ENCODE measurements at places on chromosomes 4 and X.
A peak's percentile ranks its signal among the peaks of the same experiment; 100 is the strongest.

DNA sequence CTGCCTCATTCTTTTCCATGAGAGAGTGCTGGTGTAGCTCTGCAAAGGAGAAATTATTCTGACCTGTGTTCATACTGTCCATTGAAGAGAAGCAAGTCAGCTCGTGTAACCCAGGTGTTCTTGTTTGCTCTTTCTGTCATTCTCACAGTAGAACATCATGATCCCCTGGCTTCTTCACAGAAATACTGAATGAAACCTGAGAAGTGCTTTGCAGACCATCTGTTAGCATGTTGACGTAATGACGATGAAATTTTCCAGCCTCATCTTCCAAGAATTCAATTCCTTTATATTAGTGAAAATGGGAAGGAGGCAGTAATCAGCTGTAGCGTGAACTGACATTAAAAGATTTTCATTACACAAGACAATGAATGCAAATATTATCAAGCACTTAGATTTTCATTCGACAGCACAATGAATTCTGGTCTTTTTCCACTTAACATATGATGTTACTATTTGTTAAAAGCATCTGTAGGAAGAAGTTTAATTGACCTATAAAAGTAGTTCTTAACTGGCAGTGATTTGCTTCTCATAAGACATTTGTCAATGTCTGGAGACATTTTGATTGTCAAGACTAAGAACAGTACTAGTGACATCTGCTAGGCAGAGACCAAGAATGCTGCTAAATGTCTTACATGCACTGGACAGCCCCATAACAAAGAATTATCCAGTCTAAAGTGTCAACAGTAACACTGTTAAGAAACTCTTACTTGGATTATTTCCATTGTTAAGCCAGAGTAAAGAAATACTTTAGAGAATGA is 246.3 kb downstream of the BANK1 start:
- H3K4me3 ChIP-seq = no peak overlapping the region
- no peak for DNase-seq
- no peaks in the 10 kb centered on the region for H3K36me3 ChIP-seq
- H3K27ac ChIP-seq = no peak overlapping the region
- no peaks in the 10 kb centered on the region for H3K4me1 ChIP-seq
- no peaks in the 10 kb centered on the region for H3K27me3 ChIP-seq

GRCh38 chr4:139749338-139749737 is 83.7 kb downstream of the MGST2 start:
- H3K27ac ChIP-seq = no peak overlapping the region
- H3K36me3 ChIP-seq = no peaks in the 10 kb centered on the region
- DNase-seq = no peak
- no peaks in the 10 kb centered on the region for H3K27me3 ChIP-seq

DNA sequence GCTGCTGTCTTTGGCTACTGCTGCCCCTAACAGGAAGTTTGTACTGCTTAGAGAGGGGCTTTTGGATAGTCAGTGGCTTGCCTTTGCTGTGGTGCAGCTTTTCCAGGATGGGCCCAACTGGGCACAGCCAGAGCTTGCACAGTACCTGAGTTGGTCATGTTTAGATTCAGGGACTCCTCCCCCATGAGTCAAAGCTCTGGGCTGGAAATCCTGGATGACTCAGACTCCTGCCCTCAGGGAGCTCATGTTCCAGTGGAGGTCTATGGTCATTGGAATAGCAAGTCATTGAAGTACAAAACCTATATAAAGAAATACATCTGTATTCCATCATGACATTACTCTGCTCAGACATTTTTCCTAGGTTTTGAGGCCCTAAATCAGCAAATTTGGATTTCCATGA is 66.7 kb upstream of the PJA1 start:
- H3K36me3 ChIP-seq = no peaks in the 10 kb centered on the region
- H3K4me1 ChIP-seq = no peaks in the 10 kb centered on the region
- no peak for DNase-seq
- H3K4me3 ChIP-seq = no peak overlapping the region
- H3K27ac ChIP-seq = no peak overlapping the region
- H3K27me3 ChIP-seq = no peaks in the 10 kb centered on the region

GRCh38 chrX:68675571-68675970 is 28.1 kb downstream of the STARD8 start:
- H3K27ac ChIP-seq = no peak overlapping the region
- no peaks in the 10 kb centered on the region for H3K36me3 ChIP-seq
- H3K4me3 ChIP-seq = no peak overlapping the region

DNA sequence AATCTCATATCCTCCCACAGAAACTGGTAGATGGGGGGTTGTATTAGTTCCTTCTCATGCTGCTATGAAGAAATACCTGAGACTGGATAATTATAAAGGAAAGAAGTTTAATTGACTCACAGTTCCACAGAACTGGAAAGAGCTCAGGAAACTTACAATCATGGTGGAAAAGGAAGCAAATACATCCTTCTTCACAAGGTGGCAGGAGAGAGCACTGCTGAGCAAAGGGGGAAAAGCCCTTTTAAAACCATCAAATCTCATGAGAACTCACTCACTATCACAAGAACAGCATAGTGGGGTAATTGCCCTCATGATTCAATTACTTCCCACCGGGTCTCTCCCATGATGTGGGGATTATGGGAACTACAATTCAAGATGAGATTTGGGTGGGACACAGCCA is 250.5 kb upstream of the GPRIN3 start:
- no peaks in the 10 kb centered on the region for H3K36me3 ChIP-seq
- H3K4me3 ChIP-seq = no peak overlapping the region
- H3K4me1 ChIP-seq = no peaks in the 10 kb centered on the region
- DNase-seq = peak; percentile 15
- no peak overlapping the region for H3K27ac ChIP-seq
- H3K27me3 ChIP-seq = no peaks in the 10 kb centered on the region

DNA sequence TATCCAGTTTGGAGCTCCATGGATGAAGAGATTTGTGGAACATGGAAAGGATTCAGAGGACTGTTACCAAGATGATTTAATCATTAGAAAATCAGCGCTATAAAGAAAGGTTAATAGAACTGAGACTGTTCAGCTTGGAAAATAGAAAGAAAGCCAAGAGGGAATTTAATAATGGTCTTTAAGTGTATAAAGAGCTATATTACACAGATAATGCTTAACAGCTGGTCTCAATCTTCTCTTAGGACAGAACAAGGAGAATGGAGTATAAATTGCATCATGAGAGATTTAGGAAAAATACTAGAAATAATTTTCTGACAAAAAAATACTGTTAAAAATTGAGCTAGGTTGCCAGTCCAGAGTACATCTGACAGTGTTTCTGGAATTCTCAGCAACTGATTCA is 91.3 kb upstream of the MAGEC2 start:
- H3K27ac ChIP-seq = no peak overlapping the region
- no peak for DNase-seq
- H3K27me3 ChIP-seq = no peaks in the 10 kb centered on the region
- no peak overlapping the region for H3K4me3 ChIP-seq

GRCh38 chr4:182764137-182764536 is 153.0 kb downstream of the DCTD start:
- H3K27ac ChIP-seq = no peak overlapping the region
- no peaks in the 10 kb centered on the region for H3K36me3 ChIP-seq
- no peaks in the 10 kb centered on the region for H3K27me3 ChIP-seq
- no peak overlapping the region for H3K4me3 ChIP-seq
- DNase-seq = no peak

GRCh38 chr4:182409271-182409670 is 166.1 kb downstream of the TENM3 start:
- no peaks in the 10 kb centered on the region for H3K36me3 ChIP-seq
- no peak for DNase-seq
- no peak overlapping the region for H3K27ac ChIP-seq
- H3K27me3 ChIP-seq = no peaks in the 10 kb centered on the region

GRCh38 chr4:100489305-100489704 is 28.5 kb downstream of the EMCN start:
- peaks cover 17% of the 10 kb centered on the region for H3K4me1 ChIP-seq
- no peaks in the 10 kb centered on the region for H3K36me3 ChIP-seq
- no peak for DNase-seq
- H3K27me3 ChIP-seq = no peaks in the 10 kb centered on the region

DNA sequence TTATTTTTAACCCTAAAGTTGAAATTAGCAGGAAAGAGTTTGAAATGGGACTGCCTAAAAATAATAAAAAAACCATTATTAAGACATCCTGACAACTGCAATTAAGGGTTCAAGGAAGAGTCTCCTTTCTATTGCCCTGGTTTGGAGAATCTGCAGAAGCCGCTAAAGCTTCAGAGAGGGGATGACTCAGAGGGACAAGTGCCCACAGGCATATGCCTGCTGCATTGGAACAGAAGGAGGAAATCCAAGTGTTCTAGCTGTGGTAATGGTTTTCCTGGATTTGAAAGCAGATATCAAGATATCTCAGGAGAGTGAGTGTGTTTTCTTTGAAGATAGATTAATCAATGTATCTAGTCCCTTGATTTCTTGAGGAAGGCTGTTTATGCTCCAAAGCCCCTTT is 235.1 kb upstream of the TAPT1 start:
- no peak overlapping the region for H3K27ac ChIP-seq
- DNase-seq = no peak
- H3K27me3 ChIP-seq = no peaks in the 10 kb centered on the region
- H3K4me3 ChIP-seq = no peak overlapping the region
- no peaks in the 10 kb centered on the region for H3K36me3 ChIP-seq

- H3K27ac ChIP-seq = peak overlapping the region; percentile 52
- H3K4me1 ChIP-seq = peaks cover 24% of the 10 kb centered on the region
- H3K36me3 ChIP-seq = no peaks in the 10 kb centered on the region
- H3K4me3 ChIP-seq = no peak overlapping the region
- peak; percentile 84 for DNase-seq
Measured at GRCh38 chr4:139419388-139419914, 34.5 kb upstream of the RAB33B start.

- H3K4me3 ChIP-seq = no peak overlapping the region
- H3K27ac ChIP-seq = no peak overlapping the region
Measured at GRCh38 chrX:74119016-74119910, 184.7 kb upstream of the ZCCHC13 start.

GRCh38 chr4:37767546-37767945 is 58.9 kb upstream of the PGM2 start:
- no peaks in the 10 kb centered on the region for H3K4me1 ChIP-seq
- no peaks in the 10 kb centered on the region for H3K36me3 ChIP-seq
- no peak overlapping the region for H3K4me3 ChIP-seq
- no peak overlapping the region for H3K27ac ChIP-seq
- DNase-seq = no peak

GRCh38 chrX:13868591-13868990 is 51.7 kb upstream of the GPM6B start:
- no peak overlapping the region for H3K27ac ChIP-seq
- no peaks in the 10 kb centered on the region for H3K36me3 ChIP-seq
- no peak overlapping the region for H3K4me3 ChIP-seq
- no peaks in the 10 kb centered on the region for H3K4me1 ChIP-seq

DNA sequence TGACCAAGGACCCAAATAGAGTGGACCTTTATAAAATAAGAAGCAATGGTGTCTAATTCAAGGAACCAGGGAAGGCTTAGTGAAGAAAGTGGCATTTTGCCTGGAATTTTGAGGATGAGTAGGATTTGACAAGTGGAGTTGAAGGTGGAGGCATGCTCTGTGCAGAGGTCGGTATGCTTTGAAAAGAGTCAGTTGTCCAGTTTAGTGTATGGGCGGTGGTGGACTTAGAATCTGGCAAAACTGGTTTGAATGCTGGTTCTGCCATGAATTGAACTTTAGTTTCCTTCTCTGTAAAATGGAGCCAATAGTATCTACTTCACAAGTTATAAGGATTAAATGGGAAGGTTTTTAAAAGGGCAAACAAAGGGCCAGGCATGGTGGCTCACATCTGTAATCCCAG is 29.7 kb downstream of the SEPTIN11 start:
- H3K4me1 ChIP-seq = peaks cover 21% of the 10 kb centered on the region
- no peaks in the 10 kb centered on the region for H3K36me3 ChIP-seq
- no peak for DNase-seq
- no peaks in the 10 kb centered on the region for H3K27me3 ChIP-seq
- no peak overlapping the region for H3K4me3 ChIP-seq

DNA sequence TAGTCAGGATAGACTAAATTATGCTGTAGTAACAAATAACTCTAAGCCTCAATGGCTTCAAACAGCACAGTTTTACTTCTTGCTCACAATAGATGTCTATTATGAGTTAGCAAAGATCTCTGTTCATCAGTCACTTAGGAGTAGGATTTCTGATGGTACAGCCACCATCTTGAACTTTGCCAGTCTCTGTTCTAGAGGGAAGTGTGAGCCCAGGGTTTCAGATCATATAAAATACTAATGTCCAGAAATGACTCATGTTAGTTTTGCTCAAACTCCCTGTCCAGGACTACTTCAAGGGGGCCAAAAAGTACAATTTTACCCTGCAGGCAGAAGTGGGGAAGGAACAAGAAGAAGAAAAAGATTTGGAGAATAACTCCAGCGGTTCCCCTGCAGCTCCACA is 77.1 kb upstream of the LSM6 start:
- no peaks in the 10 kb centered on the region for H3K27me3 ChIP-seq
- peaks cover 19% of the 10 kb centered on the region for H3K4me1 ChIP-seq
- no peak for DNase-seq
- no peaks in the 10 kb centered on the region for H3K36me3 ChIP-seq
- peak overlapping the region; percentile 38 for H3K4me3 ChIP-seq
- peak overlapping the region; percentile 77 for H3K27ac ChIP-seq

DNA sequence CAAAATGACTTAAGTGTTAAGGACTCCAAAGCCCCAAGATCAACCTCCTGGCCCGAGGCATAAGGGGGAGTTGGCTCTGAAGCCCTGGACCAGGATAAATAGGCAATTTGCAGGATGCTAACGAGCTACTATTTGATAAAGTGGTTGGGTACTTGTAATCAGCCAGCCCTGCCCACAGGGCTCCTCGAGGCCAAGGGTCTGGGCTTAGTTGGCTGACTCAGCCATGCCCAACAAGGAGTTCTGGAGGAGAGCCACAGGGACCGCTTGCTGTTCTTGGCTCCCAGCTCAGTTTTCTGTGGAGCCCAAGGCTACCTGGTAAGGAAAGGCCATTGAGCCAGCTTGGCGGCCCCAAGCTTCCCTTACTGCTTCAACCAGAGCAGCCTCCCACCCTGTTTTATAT is 7.8 kb downstream of the HMGB3 start:
- no peak for DNase-seq
- no peak overlapping the region for H3K4me3 ChIP-seq
- H3K27me3 ChIP-seq = no peaks in the 10 kb centered on the region
- no peaks in the 10 kb centered on the region for H3K4me1 ChIP-seq

- peak overlapping the region; percentile 68 for H3K27ac ChIP-seq
- no peaks in the 10 kb centered on the region for H3K36me3 ChIP-seq
- H3K4me1 ChIP-seq = peaks cover 41% of the 10 kb centered on the region
Measured at GRCh38 chr4:68490826-68491457, 43.7 kb downstream of the TMPRSS11E start.

DNA sequence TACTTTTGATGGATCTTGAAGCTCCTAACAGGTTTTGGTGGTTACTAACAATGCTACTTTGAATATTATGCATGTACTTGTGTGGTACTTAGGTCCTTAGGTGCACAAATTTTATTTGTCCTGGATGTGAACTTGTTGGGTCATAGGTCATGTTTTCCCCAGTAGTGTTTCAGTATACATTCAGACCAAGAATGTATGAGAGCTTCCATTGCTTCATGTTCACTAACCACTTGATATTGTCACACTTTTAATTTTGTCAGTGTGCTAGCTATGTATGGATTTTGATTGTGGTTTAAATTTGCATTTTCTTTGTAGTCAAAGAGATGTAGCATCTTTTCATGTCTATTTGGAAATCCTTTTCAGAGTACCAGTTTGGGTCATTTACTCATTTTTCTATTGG is 32.2 kb downstream of the CLCN3 start:
- H3K27me3 ChIP-seq = no peaks in the 10 kb centered on the region
- no peak overlapping the region for H3K27ac ChIP-seq
- DNase-seq = no peak
- H3K4me3 ChIP-seq = no peak overlapping the region

- no peaks in the 10 kb centered on the region for H3K36me3 ChIP-seq
- no peak overlapping the region for H3K4me3 ChIP-seq
- no peak for DNase-seq
- no peak overlapping the region for H3K27ac ChIP-seq
Measured at GRCh38 chrX:39581411-39581810, 516.3 kb downstream of the BCOR start.

Data from MM.1S (cell line).